ENCODE measurements at places on chromosomes 5 and 9.

- no peak for DNase-seq
Observed at GRCh38 chr5:93206203-93206602, 374.8 kb downstream of the NR2F1-AS1 start.

DNA sequence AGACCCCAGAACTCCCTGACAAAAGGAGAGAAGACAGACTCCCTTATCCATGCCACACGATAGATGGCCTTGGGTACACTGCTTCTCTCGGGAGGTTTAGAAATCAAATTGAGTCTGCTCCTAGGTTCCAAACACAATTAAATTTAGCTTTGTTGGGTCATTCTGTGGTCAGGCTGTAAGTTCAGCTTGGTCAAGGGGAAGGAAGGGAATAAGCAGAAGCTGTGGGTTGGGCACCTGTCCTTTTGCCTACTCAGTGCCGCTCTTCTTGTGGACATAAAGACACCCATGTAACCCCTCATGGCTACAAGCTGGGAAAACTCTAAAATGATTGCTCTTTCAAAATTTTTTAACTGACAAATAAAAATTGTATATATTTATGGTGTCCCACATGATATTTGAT, 19.1 kb upstream of the AK3 start:
- DNase-seq: no peak

- DNase-seq: no peak
Observed at GRCh38 chr5:137960141-137960540, 70.9 kb downstream of the PKD2L2 start.

DNA sequence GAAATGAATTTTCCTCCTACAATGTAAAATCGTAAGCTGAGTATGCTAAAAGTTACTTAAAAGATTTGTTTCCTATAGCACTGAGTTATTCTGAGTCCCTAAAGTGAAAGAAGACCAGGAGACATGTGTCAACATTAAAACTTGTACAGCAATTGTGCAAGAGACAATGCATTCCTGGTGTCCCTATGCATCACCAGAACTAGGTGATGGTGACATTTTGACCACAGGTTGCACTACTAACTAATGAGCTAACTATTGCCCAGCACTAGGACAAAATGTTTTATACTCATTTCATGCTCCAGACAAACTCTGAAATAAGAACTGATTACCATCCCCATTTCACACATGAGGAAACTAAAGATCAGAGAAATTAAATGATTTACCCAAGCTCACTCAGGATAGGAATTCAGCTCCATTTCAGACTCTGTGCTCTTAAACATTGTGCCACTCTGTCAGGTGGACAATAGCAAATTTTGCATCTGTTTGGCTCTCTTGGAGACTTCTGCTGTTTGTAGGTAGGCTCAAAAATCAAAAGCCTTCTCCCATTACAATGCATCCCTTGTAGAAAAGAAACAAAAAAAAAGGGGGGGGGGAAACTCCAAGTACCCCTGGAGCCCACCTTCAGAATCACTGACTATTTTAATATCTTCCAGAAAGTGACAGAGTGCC, 269.2 kb downstream of the ACTL7B start:
- DNase-seq: no peak
